ENCODE measurements at places on chromosomes 7 and 10. TPM values are rescaled to one million over a fixed set of nuclear protein-coding genes. Genes with fewer than 3 reads are reported as not detected.

DLX5 gene
- 0.26 TPM for polyA plus RNA-seq

FGF8 gene
- not detected for polyA plus RNA-seq

WDR86 gene
- polyA plus RNA-seq, result not detected

PRRT4 gene
- 0.29 TPM for polyA plus RNA-seq

SEMA3D gene
- 1.2 TPM for polyA plus RNA-seq

OPN4 gene
- not detected for polyA plus RNA-seq

PGAM2 gene
- not detected for polyA plus RNA-seq

KLLN gene
- polyA plus RNA-seq, result 0.16 TPM

STEAP1B gene
- 2.1 TPM for polyA plus RNA-seq

ZNF722 gene
- polyA plus RNA-seq, result not detected

PHYHIPL gene
- not detected for polyA plus RNA-seq

Data from foreskin keratinocyte (primary cell).